ENCODE measurements at places on chromosomes 4 and X.

GRCh38 chr4:75904076-75904475, 1.8 kb upstream of the PPEF2 start:
- DNase-seq = no peak

GRCh38 chrX:100263650-100264049, 146.4 kb downstream of the PCDH19 start:
- DNase-seq = no peak

GRCh38 chr4:172202480-172203076, 389.4 kb downstream of the GALNTL6 start:
- DNase-seq = peak; percentile 34

DNA sequence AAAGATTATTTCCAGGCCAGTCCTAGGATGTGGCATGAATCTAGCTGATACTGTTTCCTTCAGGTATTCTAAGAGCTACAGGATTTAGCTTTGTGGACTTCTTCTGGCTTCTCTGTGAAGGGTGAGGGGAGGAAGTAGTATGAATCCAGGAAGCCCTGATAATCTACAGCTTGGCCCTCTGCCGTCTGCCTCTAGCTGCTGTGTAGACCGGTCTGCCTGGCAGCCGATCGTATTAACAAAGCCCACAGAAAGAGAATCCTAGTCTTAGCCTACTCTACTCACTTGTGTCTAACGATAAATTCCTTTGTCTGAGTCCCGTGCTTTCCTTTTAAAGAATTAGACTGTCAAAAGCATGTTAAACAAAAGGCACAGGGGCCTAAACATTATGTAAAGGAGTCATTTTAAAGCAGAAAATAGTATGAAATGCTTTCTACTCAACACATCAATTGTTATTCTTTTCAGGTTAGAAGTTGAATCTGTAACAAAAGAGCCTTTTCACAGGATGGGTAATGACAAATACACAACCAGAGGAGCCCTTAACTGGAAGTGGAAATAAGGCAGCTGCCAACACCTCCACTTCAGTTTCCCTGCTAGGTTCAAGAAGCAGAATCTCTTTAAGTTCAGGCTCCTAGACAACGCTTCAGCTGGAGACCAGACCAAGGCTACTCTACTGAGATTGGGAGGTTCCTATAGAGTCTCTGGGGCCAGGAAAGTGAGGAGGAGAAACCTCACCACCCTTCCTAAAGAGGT, 48.9 kb upstream of the UCP1 start:
- DNase-seq = no peak

- no peak for DNase-seq
These were observed 117.7 kb downstream of the SMIM20 start for GRCh38 chr4:26031704-26032103.

DNA sequence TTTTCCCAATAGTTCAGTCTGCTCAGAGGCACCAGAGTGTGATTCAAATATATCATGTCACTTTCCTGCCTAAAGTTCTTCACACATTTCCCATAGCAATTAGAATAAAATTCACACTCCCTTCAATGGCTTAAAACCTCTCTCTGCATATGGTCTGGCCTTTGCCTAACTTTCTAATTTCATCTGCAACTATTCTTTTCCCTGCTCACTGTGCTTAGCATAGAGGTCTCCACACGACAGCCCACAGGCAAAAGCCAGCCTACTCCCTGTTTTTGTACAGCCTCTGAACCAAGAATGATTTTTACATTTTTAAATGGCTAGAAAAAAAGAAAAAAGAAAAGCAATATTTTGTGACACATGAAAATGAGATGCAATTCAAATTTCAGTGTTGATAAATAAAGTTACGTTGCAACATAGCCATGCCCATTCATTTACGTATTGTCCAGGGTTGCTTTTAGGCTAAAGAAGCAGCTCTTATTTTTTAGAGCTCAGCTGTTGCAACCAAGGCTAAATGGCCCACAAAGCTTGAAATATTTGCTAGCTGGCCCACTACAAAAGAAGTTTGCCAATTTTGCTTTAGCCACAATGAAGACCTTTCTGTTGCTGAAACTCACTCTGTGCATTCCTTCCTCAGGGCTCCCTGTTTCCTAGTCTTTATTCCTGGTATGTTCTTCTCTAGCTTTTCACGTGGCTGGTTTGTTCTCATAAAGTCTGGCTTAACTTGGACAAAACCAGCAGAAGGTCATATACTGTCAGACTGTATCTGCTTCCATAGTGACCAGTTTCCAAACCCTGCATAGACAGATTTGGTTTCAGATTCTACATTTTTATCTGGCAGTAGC, 26.6 kb upstream of the IRF2 start:
- DNase-seq = no peak

GRCh38 chrX:148913971-148914370, 413.6 kb downstream of the AFF2 start:
- no peak for DNase-seq

- DNase-seq = no peak
These were observed 33.7 kb downstream of the TMEM150C start for GRCh38 chr4:82528074-82528473.
